C1 segment of cervical spinal cord (tissue), 14 donors: ENCODE measurements at places on chromosomes 3 and 15.

GRCh38 chr3:118636841-118637240, 397.8 kb downstream of the IGSF11 start:
- DNase-seq: no peak

GRCh38 chr15:82111918-82112317, 66.1 kb upstream of the MEX3B start:
- no peak for DNase-seq

- DNase-seq: no peak
These were observed 18.6 kb upstream of the SLC2A2 start for GRCh38 chr3:171044835-171045793.

GRCh38 chr15:91803260-91803659, 50.2 kb upstream of the SLCO3A1 start:
- no peak for DNase-seq

GRCh38 chr15:57079446-57079845, 161.0 kb downstream of the TCF12 start:
- no peak for DNase-seq
